ENCODE measurements at places on chromosomes 6 and 20. TPM values are rescaled to one million over a fixed set of nuclear protein-coding genes. Genes with fewer than 3 reads are reported as not detected.

PRKN gene
- total RNA-seq: 1.3 TPM

HLA-DPA1 gene
- not detected for total RNA-seq

SMLR1 gene
- total RNA-seq: not detected

SMOC2 gene
- 0.33 TPM for total RNA-seq

CPXM1 gene
- total RNA-seq: not detected

CYP21A2 gene
- 0.28 TPM for total RNA-seq

PCSK2 gene
- not detected for total RNA-seq

ANKRD6 gene
- 6.9 TPM for total RNA-seq

MYMX gene
- total RNA-seq: not detected

PDYN gene
- total RNA-seq: not detected

ZNF165 gene
- total RNA-seq: 2.5 TPM

IBTK gene
- total RNA-seq: 25.6 TPM

RPL10A gene
- 1,937 TPM for total RNA-seq

BFSP1 gene
- 3.0 TPM for total RNA-seq

SEL1L2 gene
- not detected for total RNA-seq

EYA4 gene
- 3.9 TPM for total RNA-seq

PHACTR1 gene
- not detected for total RNA-seq

CALHM5 gene
- total RNA-seq: 0.07 TPM

TRIM31 gene
- not detected for total RNA-seq

RARS2 gene
- 21.6 TPM for total RNA-seq

KIF13A gene
- 39.0 TPM for total RNA-seq

SPATS1 gene
- total RNA-seq: not detected

MUC21 gene
- not detected for total RNA-seq

HCRTR2 gene
- total RNA-seq: not detected

CGAS gene
- 1.8 TPM for total RNA-seq

PRR18 gene
- not detected for total RNA-seq

SLC35D3 gene
- total RNA-seq: not detected

KCNK16 gene
- not detected for total RNA-seq

HTR1E gene
- total RNA-seq: not detected

TMEM244 gene
- not detected for total RNA-seq

ISM1 gene
- 0.28 TPM for total RNA-seq

IDH3B gene
- 116 TPM for total RNA-seq

WRNIP1 gene
- total RNA-seq: 78.6 TPM

TTLL9 gene
- not detected for total RNA-seq

GSTA3 gene
- total RNA-seq: not detected

FAM83B gene
- 35.7 TPM for total RNA-seq

VTA1 gene
- 48.4 TPM for total RNA-seq

TRAPPC3L gene
- total RNA-seq: not detected

TRIM27 gene
- total RNA-seq: 32.7 TPM

PPP1R16B gene
- not detected for total RNA-seq

PROCR gene
- 97.8 TPM for total RNA-seq

SLC22A1 gene
- total RNA-seq: 2.3 TPM

ENPP4 gene
- total RNA-seq: 0.28 TPM

KIF6 gene
- not detected for total RNA-seq
